Activated T-cell treated with anti-CD3 and anti-CD28 coated beads, Interleukin-2, amount 50 U/mL, for 1 hour (primary cell): ENCODE measurements at places on chromosomes 12 and 14.

GRCh38 chr14:23110579-23111365, 6.0 kb upstream of the CIROP start:
- DNase-seq: no peak

GRCh38 chr14:22420598-22421186, 168.3 kb downstream of the DAD1 start:
- DNase-seq: no peak

GRCh38 chr12:51961834-51962233, 10.3 kb downstream of the ACVR1B start:
- DNase-seq: no peak

- no peak for DNase-seq
Observed at GRCh38 chr14:76760331-76761135, 735 bp upstream of the VASH1 start.

- no peak for DNase-seq
Observed at GRCh38 chr12:114090211-114090610, 124.1 kb upstream of the RBM19 start.

- no peak for DNase-seq
Observed at GRCh38 chr12:98352218-98352811, 163.1 kb upstream of the TMPO start.

GRCh38 chr14:88421286-88421685, 35.8 kb downstream of the SPATA7 start:
- DNase-seq: no peak

DNA sequence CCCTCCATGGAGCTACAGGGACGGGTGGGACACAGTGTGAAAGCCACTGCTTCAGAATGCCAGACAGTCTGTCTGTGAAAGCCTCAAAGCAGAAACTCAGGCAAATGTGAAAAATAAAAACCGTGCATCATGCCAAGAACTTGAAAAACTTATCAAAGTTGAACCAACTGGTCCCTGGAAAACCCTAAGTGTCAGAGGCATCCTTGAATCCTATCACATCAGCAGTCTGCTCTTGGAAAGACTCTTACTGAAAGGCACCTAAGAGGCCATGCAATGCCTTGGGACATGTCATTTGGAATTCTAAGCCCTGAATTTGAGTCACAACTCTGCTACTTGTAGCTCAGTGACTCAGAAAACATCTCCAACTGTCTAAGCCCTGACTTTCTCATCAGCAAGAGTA, 62.4 kb upstream of the GRIN2B start:
- no peak for DNase-seq

DNA sequence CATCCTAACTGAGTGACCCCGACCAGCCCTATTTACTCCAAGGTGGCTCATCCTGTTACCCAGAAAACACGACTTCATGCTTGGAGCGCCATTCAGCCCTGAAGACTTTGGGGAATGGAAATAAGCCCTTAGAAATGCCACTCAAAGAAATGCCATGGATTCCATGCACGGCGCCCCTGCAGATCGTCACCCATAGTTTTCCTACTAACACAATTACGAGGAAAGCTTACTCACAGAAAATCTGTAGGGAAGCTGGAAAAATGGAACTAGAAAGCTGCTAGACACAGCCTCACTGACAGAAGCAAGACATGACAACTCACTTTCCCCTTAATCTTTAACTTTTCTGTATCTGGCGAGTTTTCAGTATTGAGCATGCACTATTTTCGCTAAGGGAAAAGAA, 19.5 kb downstream of the NUAK1 start:
- no peak for DNase-seq

DNA sequence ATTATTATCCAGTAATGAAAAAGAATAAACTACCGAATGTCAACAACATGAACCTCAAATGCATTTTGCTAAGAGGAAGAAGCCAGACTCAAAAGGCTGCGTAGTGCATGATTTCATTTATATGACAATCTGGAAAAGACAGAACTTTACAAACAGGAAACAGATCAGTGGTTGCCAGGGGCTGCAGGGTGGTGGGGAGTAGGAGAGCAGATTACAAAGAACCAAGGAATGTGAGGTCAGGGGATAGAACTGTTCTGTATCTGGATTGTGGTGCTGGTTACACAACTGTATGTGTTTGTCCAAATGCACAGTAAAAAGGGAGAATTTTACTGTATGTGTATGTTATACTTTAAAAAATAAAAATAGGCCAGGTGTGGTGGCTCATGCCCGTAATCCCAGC, 89.7 kb upstream of the MYL2 start:
- no peak for DNase-seq

GRCh38 chr12:4433745-4434058, 11.9 kb downstream of the FGF6 start:
- DNase-seq: no peak

DNA sequence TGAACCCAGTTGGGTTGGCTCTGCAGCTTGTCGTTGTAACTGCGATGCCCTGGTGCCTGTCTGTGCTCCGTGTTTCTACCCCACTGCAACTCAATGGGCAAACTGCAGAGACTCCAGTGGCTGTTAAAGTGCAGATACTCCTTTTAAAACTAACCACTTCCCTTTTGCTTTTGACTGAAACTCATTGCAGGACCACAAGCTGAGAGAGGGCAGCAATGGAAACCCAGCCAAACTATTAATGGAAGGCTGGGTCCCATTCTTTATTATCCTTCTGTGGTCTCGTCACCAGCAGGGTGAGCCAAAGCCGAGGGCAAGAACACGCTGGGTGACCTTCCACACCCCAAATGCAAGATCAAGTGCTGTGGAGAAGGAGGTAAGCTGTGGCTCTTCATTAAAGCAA, 910.4 kb downstream of the VRK1 start:
- no peak for DNase-seq

- no peak for DNase-seq
Observed at GRCh38 chr12:123152833-123153232, 1.9 kb upstream of the PITPNM2 start.

DNA sequence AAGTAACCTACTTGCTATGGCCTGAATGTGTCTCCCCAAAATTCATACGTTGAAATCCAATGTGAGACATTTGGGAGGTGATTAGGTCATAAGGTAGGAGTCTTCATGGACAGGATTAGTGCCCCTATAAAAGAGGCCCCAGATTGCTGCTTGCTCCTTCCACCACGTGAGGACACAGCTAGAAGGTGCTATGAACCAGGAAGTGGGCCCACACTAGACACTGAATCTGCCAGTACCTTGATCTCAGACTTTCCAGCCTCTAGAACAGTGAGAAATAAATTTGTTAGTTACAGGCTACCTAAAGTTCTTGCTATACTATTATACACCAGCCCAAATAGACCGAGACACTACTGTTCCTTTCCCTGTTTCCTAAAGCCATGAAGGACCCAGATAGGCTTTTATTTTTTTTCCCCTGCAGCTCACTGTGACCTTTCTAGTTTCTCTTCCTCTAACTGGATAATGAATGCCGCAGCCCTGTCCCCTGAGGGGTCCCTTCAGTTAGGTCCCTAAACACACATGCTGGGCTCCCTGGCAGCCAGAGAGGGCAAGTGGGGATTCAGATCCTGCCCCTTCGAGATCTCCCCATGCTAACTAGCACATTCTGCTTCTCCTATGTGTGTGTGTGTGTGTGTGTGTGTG, 19.3 kb downstream of the SLC25A3 start:
- no peak for DNase-seq

DNA sequence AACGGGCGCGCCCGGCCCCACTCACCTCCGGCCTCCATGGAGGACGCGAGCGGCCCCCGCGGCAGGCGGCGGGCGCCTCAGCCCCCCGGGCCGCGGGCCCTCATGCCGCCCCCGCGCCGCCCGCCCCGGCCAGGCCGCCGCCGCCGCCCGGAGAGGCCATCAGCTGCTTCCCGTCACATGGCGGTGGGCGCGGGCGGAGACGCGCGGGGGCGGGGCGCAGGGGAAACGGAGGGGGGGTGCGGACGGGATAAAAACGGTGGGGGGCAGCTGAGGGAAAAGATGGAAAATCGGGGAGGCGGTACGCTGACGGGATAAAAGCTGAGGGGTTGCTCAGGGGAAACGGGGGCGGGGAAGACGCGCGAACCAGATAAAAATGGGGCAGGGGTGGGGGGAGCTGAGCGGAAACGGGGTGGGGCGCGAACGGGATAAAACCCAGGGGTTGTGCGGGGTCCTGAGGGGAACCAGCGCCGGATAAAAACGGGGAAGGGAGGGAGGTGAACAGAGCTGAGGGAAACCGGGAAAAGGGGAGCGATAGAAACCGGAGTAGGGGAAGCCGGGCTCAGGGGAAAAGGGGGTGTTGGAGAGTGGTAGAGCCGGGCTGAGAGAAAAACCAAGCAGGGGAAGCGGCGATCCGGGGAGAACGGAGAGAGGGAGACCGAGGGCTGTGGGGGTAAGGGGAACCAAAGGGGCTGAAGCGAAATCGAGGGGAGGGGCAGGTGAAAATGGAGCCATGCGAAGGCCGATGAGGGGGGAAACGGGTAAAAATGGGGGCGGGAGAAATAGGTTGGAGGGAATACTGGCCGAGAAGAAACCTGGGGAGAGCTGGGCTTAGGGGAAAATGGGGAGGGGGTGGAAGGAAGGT, at the start of gene WSB2:
Gene WSB2 (minus strand): TSS at position 169 of the 862 bp plus-strand sequence. CDS start 131 bp downstream, at position 38.
- peak; percentile 62 for DNase-seq

- no peak for DNase-seq
Observed at GRCh38 chr12:108905725-108906124, 25.8 kb downstream of the DAO start.

- DNase-seq: no peak
Observed at GRCh38 chr12:46664761-46665287, 161.0 kb downstream of the SLC38A4 start.

- no peak for DNase-seq
Observed at GRCh38 chr12:124916374-124917134, 2.1 kb upstream of the UBC start.
